ENCODE measurements at places on chromosomes 1 and 21.

DNA sequence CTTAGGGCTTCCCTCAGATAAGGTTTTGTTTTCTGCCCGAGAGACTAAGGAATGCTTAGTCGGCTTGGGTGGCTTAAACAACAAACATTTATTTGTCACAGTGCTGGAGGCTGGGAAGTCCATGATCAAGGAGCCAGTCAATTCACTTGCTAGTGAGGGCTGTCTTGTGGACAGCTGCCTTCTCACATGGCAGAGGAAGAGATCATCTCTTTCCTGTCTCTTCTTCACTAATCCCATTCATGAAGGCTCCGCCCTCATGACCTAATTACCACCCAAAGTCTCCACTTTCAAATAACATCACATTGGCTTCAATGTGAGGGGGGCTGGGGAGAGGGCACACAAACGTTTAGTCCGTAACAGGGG lies 50.5 kb upstream of the IL12RB2 start:
- no peak for DNase-seq

GRCh38 chr1:218164111-218164929 lies 120.8 kb upstream of the RRP15 start:
- peak; percentile 70 for DNase-seq

DNA sequence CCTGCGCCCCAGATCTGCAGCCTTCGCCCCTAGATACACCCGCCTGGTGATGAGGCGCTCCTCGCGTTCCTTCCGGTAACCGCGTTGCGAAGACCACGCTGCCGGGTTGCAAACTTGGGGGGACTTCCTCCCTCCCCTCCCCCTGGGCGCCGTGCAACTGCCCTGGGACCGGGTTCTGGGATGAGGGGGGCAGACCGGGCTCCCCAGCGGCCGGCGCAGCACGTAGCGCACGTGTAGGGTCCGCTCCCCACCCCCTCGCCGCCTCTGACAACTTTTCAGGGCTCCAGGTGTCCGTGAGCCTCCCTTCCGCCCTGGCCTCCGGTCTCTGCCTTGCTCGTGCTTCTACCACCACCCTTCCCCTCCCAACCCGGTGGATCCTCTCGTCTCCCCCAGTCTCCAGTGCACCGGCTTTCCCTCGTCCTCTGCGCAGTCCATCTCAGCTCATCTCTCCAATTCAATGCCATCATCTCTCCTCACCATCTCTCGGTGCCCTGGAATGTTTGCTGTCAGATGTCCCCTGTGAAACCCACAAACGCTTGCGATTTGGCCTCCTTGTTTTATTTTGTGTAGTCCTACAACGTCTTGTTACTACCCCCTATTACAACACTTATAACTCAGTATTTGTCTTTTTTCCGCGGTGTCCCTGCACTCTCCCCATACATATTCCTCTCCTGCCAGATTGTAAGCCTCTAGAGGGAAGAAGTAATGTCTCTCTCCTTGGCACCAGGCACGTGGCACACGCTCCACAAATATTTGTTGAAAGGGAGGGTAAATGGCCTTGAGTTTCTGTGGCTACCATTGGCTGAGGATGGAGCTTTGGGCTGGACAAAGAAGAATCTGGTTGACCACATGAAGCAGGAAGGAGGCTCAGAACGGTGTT lies 782 bp downstream of the PCAT6 start:
- no peak for DNase-seq

- no peak for DNase-seq
These were observed 137.4 kb upstream of the BARHL2 start for GRCh38 chr1:90854397-90854924.

GRCh38 chr1:30507016-30507312 lies 216.4 kb downstream of the MATN1 start:
- DNase-seq: no peak

- no peak for DNase-seq
These were observed 11.1 kb downstream of the MTX1 start for GRCh38 chr1:155219592-155220031.

DNA sequence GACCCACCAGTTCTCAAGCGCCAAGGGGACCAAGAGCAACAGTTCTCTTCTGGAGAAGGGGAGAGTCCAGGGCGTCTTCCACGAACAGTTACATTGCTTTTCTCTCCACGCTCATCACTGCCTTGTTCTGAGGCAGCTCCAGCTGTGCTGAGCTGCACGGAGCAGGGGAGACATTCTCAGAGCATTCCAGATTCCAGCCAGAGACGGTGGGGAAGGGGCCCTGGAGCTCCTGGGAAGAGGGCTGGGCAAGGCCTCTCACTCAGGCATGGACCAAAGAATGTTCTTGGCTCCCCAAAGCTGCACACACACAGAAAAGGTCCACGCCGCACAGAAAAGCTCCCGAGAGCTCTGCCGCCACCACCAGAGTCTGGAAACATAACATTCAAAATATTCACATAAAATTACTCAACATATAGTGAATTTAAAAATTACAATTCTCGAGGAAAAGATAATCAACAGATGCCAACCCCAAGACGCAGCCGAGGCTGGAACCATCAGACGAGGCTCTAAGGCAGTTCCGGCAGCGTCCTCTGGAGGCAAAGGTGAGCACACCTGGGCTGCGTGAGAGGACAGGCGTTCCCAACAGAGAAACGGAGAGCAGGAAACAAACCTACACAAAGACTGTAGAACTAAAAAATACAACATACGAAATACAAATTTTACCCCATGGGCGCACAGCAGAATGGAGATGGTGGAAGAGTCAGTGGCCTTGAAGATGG lies 40.5 kb downstream of the UBE2G2 start:
- no peak for DNase-seq

- no peak for DNase-seq
These were observed 1198.9 kb downstream of the PLA2G4A start for GRCh38 chr1:188027613-188028012.

DNA sequence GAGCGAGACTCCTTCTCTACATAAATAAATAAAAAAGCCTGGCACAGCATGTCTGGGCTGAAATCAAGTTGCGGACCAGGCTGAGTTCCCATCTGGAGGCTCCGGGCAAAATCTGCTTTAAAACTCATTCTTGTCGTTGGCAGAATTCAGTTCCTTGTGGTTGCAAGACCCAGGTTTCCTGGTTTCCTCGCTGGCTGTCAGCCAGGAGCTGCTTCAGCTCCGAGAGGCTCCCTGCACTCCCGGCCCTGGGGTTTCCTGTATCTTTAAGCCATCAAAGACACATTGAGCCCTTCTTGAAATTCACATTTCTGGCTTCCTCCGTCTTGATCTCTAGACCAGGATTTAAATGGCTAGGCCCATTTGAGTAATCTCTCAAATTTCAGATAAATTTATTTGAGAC lies 20.6 kb upstream of the SCCPDH start:
- no peak for DNase-seq

DNA sequence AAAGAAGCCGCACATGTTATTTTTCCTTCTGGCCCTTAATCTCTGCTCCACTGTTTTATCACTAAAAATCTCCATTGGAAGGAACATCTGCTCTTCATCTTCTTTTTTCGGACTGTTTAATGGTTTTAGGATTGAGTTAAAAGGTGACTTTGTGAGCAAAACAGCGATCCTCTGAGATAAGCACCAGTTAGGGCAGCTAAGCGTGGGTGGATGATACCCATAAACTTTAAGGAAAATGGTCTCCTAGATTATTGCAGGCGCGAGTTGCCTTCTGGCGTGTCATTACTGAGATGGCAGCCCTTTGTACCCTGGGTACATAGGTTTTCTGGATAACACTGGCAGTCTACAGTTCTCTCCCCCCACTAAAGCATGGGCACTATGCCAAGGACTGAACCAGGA lies 44.0 kb upstream of the HMGB4 start:
- peak; percentile 94 for DNase-seq

DNA sequence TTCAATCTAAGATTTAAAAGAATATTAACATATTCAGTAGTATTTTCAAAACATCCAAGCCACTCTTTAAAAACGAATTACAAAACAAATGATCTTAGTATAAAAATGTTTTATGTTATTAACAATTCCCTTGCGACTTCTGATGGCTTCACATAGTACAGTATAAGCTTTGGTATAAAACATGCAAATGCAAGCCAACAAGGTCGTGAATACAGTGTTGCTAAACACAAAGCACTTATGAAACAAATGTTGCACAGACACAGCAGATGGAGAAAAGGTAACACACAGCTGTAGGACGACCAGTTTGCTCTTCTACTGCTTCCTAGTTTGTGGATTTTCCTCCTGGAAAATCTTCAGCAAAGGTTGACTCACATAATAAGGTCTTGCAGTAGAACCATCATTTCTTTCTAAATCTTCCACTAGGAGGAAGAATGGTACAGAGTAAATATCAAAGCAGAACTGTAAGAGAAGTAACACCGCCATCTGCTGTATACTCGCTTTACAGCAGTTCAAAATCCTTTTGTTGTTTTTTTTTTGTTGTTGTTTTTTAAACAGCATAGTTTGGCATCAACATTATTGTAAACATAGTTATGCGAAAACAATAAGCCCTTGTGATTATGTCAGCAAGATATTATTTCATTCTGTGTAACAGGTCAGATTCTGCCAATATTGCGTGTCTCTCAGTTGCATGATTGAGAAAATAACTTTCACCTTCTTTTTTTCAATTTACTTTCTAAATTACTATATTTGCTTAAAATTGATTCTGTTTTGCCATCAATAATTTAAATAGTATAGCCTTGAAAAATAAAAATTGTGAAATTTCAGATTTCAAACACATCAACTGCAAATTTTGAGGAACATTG lies 69.5 kb downstream of the LHX8 start:
- DNase-seq: peak; percentile 51
